GM23338 (cell line): ENCODE measurements at places on chromosomes 6 and 20.

GRCh38 chr6:16314296-16314695, 75.9 kb downstream of the GMPR start:
- H3K4me3 ChIP-seq: no peak overlapping the region
- DNase-seq: no peak
- no peaks in the 10 kb centered on the region for H3K36me3 ChIP-seq

GRCh38 chr20:38275815-38276550, 15.4 kb upstream of the KIAA1755 start:
- no peaks in the 10 kb centered on the region for H3K4me1 ChIP-seq
- DNase-seq: no peak
- H3K27me3 ChIP-seq: no peaks in the 10 kb centered on the region
- no peak overlapping the region for H3K27ac ChIP-seq

DNA sequence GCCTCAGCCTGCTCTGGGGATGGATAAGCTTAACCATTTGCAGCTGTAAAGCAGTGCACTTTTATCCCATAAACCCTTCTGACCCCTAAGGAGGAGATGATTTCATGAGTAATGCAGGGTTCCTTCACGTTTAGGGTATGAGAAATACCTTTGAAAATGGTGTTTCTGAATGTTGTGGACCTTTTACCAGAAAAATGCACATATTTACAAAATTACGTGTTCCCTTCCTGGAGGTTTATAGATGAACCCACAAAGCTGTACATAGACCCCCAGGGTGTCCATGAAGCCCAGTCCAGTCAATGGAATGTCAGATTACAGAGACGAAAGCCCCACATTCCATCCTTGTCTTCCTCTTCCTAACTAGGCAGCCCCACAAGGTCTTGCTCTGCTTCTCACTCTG, 78.6 kb upstream of the INSM1 start:
- H3K4me1 ChIP-seq: no peaks in the 10 kb centered on the region
- H3K36me3 ChIP-seq: no peaks in the 10 kb centered on the region
- no peak for DNase-seq
- H3K27ac ChIP-seq: no peak overlapping the region

DNA sequence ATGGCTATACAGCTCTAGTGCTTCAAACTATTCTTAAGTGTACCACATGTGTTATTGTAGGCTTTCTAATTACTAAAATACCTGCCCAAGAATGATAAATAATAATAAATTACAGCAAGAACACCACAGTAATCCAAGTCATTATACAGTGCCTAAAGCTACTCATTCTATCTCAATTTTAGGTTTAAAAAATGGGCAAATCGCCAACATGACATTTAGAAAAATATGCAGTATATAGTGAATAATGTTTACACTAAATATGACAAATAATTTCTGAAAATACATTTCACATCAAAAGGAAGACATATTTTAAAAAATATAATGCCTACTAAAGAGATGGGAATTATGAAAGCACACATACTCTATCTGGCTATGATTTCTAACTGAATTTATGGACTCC, 91.8 kb downstream of the MAN1A1 start:
- no peak for DNase-seq
- no peaks in the 10 kb centered on the region for H3K27me3 ChIP-seq
- no peaks in the 10 kb centered on the region for H3K36me3 ChIP-seq
- no peaks in the 10 kb centered on the region for H3K4me1 ChIP-seq

GRCh38 chr6:168789699-168790098, 348.7 kb downstream of the SMOC2 start:
- no peak overlapping the region for H3K27ac ChIP-seq
- no peaks in the 10 kb centered on the region for H3K36me3 ChIP-seq
- H3K27me3 ChIP-seq: no peaks in the 10 kb centered on the region
- H3K4me1 ChIP-seq: no peaks in the 10 kb centered on the region

DNA sequence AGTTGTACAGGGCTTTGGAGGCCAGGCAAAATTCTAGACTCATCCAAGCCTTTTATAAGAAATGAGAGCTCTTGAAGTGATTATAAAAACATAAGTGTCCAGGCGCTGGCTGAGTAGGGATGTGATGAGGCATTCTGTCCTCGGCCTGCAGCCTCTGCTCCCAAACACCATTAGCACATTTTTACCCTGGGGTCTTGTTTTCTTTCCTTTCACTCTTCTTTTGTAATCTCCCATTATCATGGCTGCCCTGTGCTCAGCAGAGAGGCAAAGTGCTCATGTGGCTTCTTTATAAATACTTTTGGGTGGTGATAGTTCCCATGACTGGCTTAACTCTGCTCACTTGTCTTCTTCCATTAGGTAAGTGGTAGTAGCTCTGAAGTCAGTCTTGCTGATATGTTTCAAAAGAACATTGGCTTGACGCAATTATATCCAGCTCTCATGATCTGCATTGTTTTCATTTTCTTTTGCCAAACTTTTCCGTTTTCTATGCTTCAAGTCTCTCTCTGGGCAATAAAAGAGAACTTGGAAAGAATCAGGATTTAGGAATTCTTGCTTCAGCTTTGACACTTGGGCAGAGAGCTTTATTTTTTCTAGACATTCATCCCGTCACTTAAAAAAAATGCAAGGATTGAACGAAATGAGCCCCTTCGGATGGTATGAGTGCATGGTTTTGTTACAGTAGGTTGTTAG, 61.1 kb downstream of the CAP2 start:
- H3K4me3 ChIP-seq: no peak overlapping the region
- DNase-seq: no peak
- H3K36me3 ChIP-seq: no peaks in the 10 kb centered on the region
- no peaks in the 10 kb centered on the region for H3K27me3 ChIP-seq
- H3K4me1 ChIP-seq: 0 out of 2 replicates have a peak, but pooled peaks cover 6% of the 10 kb centered on the region
- H3K27ac ChIP-seq: no peak overlapping the region; the same call in 1 of the 2 replicates
